Activated naive CD4-positive, alpha-beta T cell treated with Interleukin-2 at 50 U/mL for 16 hours (primary cell): ENCODE measurements at places on chromosomes 2 and 18.

DNA sequence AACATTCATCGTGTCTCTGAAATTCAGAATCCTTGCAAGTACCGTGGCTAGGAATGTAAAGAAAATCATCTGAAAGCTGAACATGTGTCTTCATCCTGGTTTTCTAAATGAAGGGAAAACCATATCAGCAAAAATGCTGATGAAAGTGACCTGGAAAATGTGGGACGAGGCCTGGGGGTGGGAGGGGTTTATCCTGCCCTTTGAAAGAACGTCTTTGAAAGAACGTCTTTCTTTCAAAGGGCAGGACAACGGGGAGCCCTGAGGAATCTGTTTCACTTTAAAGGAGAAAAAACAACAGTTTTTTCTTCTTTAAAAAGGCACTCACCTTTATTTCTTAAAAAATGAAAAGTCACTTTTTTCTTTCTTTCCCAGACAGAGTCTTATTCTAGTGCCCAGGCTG, 185.2 kb downstream of the ALPK2 start:
- no peak for DNase-seq

DNA sequence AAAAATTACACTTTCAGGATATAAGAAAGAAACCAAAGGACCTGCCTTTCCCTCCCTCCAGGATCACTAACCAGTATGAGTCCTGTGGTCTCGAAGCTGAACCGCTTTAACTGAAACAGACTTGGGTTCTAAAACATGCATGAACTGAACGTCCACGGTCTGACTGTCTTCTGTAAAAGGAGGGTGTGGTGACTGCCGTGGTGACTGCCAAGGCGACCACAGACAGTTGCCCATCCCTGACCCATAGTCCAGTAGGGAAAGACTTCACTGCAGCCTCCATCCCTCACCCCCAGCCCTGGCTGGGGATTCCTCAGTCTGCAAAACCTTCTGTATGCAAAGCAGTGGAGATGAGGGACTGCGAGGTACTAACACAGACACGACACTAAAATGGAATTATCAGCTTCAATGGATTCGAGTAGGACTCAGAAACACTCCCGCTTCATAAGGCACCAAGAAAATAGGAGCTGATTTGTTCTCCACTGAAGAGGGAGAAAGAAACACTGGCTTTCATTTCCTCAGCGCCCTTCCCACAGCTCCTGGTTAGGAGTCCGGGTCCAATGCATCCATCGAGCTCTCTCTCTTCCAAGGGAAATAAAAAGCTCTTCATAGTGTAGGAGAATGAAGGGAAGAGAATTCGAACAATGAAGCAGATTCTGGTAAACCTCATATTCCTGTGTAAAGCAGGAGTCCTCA, 197.2 kb downstream of the HDAC4 start:
- no peak for DNase-seq

DNA sequence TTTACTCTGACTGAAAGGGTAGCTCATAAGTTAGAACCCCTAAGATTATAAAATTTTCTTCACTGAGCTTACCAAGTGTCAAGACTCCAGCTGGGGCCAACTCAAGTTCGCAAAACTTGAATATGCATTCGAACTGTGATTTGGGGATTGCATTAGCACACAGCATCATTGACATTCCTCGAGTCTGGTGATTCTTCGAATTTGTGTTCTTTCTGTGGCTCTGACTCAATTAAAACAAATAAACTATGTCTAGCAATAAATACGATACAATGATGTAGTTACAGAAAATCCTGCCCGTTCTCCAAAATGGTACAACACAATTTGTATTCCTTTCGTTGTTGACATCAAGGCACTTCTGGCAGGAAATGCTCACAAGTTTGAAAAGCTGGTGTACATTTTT, 11.1 kb downstream of the CCL20 start:
- no peak for DNase-seq

DNA sequence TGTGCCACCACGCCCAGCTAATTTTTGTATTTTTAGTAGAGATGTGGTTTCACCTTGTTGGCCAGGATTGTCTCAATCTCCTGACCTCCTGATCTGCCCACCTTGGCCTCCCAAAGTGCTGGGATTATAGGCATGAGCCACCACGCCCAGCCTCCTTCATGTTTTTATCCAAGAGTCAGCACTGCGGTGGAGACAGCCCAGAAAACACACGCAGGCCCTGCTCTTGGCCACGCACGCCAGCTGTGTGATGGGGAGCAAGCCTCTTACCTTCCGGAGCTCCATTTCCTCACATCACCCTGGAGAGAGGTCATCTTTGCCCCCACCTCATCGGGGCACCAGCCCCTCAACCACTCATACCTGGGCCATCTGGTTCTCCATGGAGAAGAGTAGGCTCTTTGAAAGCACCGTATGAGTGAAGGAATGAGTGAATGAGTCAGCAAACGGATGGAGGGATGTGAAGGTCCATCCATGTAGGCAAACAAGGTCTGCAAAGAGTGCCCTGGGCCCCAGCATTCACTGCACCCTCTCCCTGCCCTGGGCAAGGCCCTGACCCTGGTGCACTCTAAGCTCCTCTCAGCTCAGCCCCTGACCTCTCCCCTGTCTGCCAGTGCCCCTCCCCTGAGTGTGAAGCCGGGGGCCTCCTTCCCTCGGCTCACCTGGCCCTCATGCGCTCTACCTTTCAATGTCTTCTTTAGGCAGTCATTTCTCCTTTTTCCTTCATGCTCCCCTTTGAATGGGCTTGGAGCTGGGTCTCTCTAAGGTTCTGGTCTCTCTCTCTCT, 7.4 kb downstream of the GYPC start:
- no peak for DNase-seq
